ENCODE measurements at places on chromosomes 6 and 20.

DNA sequence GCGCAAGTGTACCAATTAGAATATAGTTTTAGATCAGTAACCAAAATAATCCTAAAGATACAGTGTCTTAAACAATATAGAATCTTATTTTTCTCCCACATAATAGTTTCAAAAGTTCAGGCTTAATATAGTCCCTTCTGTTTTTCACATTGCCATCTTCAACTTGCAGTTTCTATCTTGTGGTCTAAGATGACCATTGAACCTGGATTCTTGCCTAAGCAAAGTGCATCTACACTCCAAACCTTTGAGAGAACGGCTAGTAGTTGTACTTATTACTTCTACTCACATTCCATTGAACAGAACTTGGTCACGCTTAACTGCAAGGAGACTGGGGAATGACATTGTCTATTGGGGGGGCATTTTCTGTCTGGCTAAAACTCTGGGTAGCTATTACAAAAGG is 373.0 kb downstream of the LMBRD1 start:
- DNase-seq = no peak

DNA sequence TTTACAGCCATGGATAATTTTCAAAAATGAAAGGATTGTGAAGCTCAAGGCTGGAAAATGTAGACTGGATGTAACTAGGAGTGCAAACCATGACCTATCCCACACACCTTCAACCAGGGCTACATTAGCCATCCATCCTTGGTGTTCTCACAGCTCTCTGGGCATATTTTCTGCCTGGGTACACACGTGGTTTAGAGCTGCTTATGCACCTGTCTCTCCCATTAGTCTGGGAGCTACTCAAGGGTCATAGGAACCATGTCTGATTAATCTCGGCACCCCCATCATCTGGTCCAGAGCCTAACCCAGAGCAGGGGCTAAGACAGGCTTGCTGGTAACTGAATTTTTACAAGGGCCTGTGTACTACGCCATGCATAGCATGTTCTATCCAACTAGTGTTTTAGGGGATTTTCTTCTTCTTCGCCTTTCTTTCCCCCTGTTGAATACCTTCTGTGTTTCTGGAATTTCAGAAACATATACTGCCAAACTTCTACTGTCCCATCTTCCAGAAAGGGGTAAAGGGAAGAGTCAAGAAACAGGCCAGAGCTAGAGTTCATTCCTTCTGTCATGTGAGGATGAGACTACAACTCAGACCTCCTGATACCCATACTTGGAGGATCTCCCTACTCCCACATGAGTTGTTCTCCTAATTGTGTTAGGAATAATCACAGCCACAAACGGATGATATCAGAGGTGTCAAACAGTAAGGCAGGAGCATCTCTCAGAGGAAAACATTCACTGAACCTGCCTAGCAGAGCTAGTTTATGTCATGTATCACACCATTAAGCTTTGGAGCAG is 25.4 kb upstream of the FAM83C start:
- DNase-seq = peak; percentile 62

DNA sequence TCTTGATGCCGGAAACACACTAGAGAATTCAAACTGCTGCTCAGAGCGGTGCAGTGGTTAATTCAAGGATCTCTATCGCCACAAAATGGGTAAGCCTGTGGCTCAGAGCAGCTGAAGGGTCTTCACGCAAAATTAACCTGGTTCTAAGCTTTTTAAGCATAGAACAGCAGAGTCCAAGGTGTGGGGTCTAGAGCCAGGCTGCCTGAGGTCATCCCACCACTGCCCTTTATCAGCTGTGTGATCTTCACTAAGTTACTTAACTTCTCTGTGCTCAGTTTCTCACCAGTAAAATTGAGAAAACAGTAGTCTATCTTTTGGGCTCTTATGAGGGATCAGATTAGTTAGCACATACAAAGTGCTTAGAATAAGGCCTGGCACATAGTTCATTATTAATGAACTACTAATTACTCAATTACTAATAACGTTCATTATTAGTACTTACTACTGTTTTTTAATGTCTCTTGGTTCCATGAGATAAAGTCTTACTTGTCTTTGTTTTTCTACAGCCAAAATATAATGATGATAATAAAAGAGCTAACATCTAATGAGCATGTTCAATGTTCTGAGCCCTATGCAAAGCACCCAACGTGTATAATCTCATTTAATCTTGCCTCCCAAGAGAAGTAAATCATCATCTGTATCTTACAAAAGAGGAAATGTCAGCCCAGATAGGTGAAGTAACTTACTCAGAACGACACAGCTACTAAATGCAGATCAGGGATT is 92.9 kb downstream of the NFATC2 start:
- DNase-seq = no peak

DNA sequence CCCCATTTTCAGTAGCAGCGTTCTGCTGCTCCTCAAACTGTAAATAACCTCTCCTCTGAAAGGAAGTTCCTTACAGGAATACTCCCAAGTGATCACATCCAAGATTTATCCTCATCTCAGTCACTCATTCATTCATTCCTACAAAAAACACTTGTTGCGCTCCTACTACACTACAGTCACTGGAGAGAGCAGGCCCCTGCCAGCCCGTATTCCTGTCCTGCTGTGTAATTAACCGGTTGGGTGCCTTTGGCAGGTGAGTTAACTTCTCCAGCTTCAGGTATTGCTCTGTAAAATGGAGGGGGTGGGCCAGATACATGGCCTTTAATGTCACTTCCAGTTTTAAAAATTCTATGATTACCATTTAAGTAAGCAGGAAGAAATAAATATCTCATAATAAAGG is 15.0 kb upstream of the ZBTB24 start:
- DNase-seq = no peak

DNA sequence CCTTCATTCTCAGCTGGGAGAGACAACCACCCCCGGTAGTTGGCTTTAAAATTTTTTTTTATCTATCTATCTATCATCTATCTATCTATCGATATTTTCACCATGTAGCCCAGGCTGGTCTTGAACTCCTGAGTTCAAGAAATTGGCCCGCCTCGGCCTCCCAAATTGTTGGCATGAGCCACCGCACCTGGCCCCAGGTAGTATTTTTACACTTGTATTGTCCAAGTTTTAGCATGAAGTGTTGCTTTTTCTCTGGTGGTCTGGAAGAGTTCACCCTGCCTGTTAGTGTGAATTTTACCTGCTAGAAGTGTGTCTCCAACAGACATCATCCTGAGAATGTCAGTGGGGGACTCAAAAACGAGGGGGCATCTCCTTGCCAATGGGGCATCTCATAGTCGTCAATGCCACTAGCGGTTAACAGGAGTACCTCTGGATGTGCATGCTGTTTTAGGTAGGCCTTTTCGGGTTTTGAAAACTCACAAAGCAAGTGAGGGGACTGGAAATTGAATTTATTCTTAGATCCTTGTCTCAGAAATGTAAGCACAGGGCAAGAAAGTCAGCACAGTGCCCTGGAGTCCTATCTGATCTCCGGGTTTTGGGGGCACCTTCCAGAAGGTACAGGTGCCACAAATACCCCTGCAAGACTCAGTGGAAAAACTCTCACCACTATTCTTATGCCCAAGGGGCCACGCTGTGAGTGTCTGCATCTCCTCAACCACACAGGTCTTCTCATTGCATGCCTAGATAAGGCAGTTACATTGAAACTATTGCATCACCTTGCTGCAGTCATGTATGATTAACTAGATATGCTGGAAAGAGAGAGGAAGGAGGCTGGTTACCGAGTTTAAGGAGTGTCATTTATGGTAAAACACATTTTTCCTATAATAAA is 37.1 kb downstream of the TNFAIP3 start:
- peak; percentile 68 for DNase-seq

DNA sequence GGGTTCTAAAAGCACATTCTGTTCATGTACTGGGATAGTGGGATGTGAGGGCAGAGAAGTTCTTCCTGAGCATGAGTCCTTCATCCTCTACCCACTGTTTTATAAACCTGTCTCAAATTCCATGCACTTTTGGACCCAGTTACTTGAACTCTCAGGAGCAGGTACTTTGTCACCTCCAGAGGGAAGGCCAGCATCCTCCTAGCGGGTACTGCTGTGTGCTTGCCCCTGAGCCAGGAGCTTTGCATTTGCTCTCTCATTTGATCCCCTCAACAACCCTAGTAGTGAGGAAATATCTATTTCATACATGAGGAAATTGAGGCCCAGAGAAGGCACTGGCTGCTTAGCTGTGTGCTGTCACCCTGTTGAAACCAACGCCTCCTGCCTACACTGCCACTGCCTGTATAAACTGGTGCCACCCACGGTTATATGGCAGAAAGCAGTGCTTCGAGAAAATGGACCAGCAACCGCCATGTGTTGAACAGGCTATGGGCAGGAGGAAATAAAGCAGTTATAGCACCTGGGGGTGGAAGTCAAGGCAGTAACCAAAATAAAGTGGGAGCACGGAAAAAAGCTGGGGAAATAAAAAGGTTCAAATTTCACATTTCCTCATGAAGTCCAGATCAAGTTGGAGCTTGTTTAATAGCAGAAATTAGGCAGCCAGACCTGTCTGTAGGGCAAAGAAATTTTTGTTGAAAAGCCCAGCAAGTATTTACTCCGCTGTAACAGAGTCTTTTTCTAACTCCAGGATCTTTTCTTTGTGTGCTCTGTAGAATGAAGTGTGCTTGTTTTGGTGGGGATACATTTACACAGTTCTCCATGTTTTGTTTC is 38.0 kb downstream of the KLHL31 start:
- no peak for DNase-seq

- DNase-seq = peak; percentile 38
These were observed 306.5 kb downstream of the HDGFL1 start for GRCh38 chr6:22875845-22876244.

DNA sequence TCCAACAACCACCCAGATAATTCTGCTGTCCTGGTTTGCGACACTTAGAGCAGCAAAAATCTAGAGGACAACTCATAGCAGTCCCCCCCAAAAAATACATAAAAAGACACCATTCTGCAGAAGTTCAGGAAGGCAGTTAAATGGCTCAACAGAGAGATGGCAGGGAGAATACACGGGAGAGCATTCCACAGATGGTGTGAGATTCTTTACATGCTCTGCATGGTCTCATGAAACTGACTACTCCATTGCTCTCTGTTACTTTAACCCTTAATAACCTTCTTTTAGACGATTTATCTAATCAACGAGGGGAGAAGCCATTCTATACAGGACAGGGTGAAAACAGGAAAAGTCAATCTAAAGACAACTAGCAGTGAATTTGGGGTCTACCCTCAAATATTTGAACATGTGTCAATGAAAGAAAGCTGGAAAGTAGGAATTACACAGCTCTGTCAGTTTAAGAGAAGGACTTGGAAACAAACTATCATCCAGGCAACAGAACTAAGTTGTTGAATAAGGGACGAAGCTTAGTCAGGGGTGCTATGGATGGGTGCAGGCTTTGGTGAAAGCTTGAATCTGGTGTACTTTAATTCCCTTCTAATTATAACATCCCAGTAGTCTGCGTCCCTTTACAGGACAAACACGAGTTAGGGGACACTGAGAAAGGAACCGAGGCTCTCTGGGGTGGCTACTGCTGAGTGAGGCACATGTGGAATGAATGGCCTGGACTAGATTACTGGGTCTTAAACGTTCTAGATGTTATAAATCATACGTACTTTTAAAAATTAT is 5.1 kb downstream of the PERP start:
- peak; percentile 74 for DNase-seq

- no peak for DNase-seq
These were observed 21.8 kb upstream of the FOXQ1 start for GRCh38 chr6:1290086-1290485.

DNA sequence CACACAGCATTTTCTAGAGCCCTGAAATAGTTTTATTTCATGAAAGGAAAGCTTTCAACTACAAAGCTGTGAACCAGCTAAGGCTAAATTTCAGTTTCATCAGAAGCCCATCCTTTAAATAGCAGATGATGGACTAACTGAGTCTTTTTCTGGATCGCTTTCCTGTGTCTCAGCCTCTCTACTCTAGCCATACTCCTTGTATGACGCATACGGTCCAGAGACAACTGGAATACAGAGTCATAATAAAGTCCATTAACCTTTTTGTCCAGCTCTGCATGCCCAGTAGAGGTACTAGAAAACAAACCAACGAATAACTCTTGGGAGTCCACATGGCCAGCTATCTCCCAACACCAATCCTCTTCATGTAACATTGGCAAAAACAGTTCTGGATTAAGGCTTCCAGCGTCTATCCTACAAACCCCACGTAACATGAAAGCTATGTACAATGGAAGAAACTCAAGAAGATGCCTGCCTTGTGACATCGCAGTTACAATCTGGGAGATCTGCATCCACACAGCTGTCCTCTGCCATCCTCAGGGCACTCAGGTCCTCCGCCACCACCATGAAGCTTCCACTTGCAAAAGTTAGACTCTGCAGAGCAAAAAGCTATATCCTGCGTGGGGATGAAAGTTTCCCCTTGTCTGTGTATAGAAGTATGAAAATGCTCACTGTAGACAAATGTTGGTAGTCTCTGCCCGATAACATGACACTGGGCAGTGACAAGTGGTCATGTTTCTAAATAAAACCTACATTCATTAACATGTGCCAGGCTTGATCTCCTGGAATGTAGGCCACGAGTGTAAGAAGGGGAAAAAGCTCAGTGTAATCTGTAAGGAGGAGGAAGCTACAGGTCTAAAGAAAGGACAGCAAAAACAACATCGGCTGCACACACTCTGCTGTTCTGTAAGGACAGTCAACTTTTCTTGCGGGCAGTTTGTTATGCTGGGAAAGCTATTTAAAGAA is 360.4 kb downstream of the ESR1 start:
- no peak for DNase-seq

GRCh38 chr6:30601436-30601814 is 15.6 kb downstream of the PPP1R10 start:
- no peak for DNase-seq

DNA sequence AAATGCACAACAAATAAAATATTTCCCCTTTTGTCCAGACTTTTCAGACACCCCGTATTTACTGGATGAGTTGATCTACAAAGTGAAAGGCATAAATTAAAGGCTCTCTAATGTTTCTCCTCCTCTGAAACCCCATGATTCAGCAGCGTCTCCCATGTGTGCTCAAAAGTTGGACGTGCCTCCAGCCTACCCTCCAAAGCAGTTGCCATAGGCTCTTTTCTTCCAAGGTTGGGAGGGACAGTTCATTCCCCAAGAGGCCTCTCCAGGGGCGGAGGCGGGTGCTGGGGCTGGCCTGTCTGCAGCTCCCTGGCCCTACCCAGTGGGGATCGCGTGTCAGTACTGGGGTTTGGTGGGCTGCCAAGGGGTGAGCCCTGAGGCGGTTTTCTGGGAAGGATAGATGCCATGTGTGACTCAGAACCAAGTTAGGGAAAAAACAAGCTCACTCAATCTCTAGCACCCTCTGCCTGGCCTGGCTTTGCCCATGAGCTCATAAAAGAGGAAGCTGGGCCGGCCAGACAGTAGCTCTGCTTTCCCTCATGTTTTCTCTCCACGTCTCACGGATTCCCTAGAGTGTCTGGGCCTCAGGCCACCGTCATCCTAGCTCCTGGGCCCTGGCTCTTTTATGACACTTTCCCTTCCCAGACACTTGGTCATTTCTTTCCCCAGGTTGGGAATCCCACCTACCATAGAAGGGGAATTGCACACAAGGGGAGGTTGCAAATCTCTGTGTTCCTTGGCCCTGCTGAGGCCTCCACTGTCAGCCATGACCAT is 8.0 kb upstream of the IER3 start:
- peak; percentile 100 for DNase-seq

- DNase-seq = no peak
These were observed 21.2 kb downstream of the IFNGR1 start for GRCh38 chr6:137197684-137198645.

GRCh38 chr6:128807577-128807976 is 75.4 kb upstream of the LAMA2 start:
- peak; percentile 55 for DNase-seq

- peak; percentile 70 for DNase-seq
These were observed 469.7 kb downstream of the CDKAL1 start for GRCh38 chr6:21003780-21004541.
